ENCODE measurements at places on chromosomes 1 and 21.

GRCh38 chr1:12048372-12048771, 14.7 kb upstream of the TNFRSF8 start:
- DNase-seq, result no peak

- DNase-seq, result no peak
Observed at GRCh38 chr21:31887391-31887841, 14.6 kb downstream of the HUNK start.

- no peak for DNase-seq
Observed at GRCh38 chr1:150992626-150993025, 10.5 kb downstream of the ANXA9 start.

GRCh38 chr1:166933140-166933539, 42.2 kb downstream of the ILDR2 start:
- DNase-seq, result no peak

DNA sequence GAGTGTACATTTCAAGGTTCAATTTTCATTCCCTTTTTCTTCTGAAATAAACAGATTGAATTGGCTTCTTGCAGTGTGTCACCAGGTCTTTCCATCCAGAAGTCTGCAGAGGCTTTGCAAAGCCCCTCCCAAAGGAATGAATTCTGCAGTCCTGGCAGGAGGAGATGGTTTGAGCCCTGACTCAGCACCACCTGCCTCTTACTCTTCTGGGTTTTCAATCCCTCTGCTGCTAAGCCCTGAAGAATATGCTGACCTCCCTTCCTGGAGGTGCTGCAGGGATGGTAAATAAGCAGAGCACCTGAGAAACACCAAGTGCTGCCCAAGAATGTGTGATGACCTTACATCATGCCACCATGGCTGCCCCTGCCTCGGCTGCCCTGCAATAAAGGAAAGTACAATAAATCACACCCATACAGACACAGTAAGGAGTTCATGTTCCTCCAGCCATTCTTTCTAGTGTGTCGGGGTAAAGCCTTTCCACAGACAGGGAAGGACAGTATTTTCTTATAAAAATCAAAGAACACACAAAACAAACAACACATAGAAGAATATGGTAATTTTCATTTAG, 209.2 kb downstream of the ZNF326 start:
- DNase-seq, result no peak

- no peak for DNase-seq
Observed at GRCh38 chr1:119005724-119006405, 17.7 kb upstream of the TBX15 start.

All from CD4-positive, alpha-beta T cell treated with Interleukin-21 for 1 hour (primary cell).